ENCODE measurements at places on chromosomes 1 and 21. TPM values are rescaled to one million over a fixed set of nuclear protein-coding genes. Genes with fewer than 3 reads are reported as not detected.

KCNT2 gene
- polyA plus RNA-seq: 19.5 TPM

FCRL6 gene
- not detected for polyA plus RNA-seq

HTR6 gene
- not detected for polyA plus RNA-seq

CTPS1 gene
- 76.1 TPM for polyA plus RNA-seq

ZNF326 gene
- 65.2 TPM for polyA plus RNA-seq

FCMR gene
- polyA plus RNA-seq: not detected

ACOT11 gene
- polyA plus RNA-seq: not detected

SMIM1 gene
- polyA plus RNA-seq: not detected

HAO2 gene
- not detected for polyA plus RNA-seq

CELA2B gene
- polyA plus RNA-seq: not detected

LYPLA2 gene
- 119 TPM for polyA plus RNA-seq

NT5C1A gene
- not detected for polyA plus RNA-seq

LYPD8 gene
- polyA plus RNA-seq: not detected

GBP6 gene
- polyA plus RNA-seq: not detected

SPATA21 gene
- 0.15 TPM for polyA plus RNA-seq

DMRTA2 gene
- polyA plus RNA-seq: 0.22 TPM

OPRD1 gene
- polyA plus RNA-seq: 0.09 TPM

TXLNA gene
- polyA plus RNA-seq: 39.0 TPM

TNFRSF1B gene
- polyA plus RNA-seq: 0.24 TPM

SPRR2A gene
- polyA plus RNA-seq: not detected

UBXN10 gene
- 0.82 TPM for polyA plus RNA-seq

KIF14 gene
- polyA plus RNA-seq: 0.69 TPM

GRIK1 gene
- 8.7 TPM for polyA plus RNA-seq

PEAR1 gene
- not detected for polyA plus RNA-seq

TMEM82 gene
- polyA plus RNA-seq: not detected

LRRC7 gene
- 141 TPM for polyA plus RNA-seq

PRELP gene
- polyA plus RNA-seq: not detected

OR2L13 gene
- not detected for polyA plus RNA-seq

LENEP gene
- 3.9 TPM for polyA plus RNA-seq

ST3GAL3 gene
- polyA plus RNA-seq: 36.8 TPM

CELSR2 gene
- 9.5 TPM for polyA plus RNA-seq

GSTM3 gene
- 195 TPM for polyA plus RNA-seq

CYP4A22 gene
- polyA plus RNA-seq: not detected

CA6 gene
- polyA plus RNA-seq: not detected

AADACL3 gene
- polyA plus RNA-seq: not detected

MFSD2A gene
- 7.8 TPM for polyA plus RNA-seq

MINDY1 gene
- 16.1 TPM for polyA plus RNA-seq

AZIN2 gene
- polyA plus RNA-seq: 22.7 TPM

CD52 gene
- polyA plus RNA-seq: not detected

BATF3 gene
- 0.82 TPM for polyA plus RNA-seq

SLC2A5 gene
- not detected for polyA plus RNA-seq

CLCNKB gene
- not detected for polyA plus RNA-seq

LCE1E gene
- polyA plus RNA-seq: not detected

DMBX1 gene
- not detected for polyA plus RNA-seq

HCN3 gene
- polyA plus RNA-seq: 53.4 TPM

NBPF6 gene
- polyA plus RNA-seq: not detected

GIPC2 gene
- polyA plus RNA-seq: 0.72 TPM

UBE2U gene
- polyA plus RNA-seq: not detected

ANGPTL3 gene
- polyA plus RNA-seq: not detected

CDC20 gene
- polyA plus RNA-seq: 5.7 TPM

All from neural cell (in vitro differentiated cells).